Non-pigmented ciliary epithelial cell (primary cell): ENCODE measurements at places on chromosomes 5 and 9.

DNA sequence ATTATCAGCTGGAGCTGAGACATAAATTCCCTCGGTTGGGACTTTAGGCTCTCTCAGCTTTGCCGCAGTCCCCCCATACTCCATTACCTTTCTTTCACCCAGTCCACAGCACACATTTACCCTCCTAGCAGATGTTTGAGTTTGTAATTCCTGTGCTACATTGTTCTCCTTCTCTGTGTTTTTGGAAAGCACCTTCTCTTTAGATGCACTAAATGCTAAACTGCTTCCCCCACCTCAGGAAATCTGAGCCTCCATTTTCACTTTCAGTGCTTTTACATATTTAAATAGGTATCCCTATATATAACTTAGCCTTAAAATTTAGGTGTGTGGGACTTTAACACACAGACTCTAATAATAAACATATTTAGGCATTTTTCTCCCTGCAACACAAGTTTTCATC lies 356.9 kb downstream of the NFIB start:
- DNase-seq, result no peak

- no peak for DNase-seq
Observed at GRCh38 chr9:135605238-135605781, 34.0 kb downstream of the GLT6D1 start.

- DNase-seq, result no peak
Observed at GRCh38 chr5:148060309-148060708, 3.5 kb upstream of the SPINK5 start.

DNA sequence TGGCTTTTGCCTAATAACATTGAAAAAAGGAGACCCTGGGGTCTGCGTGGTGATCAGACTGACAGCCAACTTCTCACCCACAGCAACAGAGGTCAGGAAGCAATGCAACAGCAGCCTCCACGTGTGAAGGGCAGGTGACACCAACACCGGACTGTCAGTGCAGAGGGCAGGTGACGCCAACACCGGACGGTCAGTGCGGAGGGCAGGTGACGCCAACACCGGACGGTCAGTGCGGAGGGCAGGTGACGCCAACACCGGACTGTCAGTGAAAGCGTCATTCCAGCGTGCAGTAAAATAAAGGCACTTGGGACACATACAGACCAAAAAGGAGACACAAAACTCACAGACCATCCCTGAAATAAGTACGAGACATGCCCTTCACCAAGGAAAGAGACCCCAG lies 37.2 kb upstream of the CEP72 start:
- no peak for DNase-seq

DNA sequence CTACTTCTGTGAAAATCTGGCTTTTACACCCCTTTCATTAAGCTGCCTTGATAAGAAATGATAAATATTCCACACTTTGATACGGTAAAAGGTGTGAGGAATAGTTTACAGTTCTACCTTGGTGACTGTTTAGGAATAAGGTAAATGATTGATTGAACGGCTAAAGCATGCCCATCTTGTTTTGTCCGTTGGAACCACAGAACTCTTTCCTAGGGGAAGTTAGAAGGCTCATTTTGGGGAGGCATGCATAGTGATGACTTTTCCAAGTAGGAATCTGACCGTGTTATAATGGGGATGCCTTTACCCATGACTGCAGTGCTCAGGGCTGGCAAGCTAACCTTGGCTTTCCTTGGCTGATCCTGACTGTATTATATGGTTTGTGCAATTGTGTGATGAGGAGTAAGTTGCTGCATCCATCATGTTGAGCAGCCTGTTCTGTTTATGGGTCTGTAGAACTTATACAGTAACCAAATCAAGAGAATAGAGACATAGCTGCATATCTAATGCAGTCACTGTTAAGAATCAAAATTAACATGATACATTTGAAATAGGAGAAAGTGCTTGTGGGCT lies 24.5 kb downstream of the PCSK5 start:
- no peak for DNase-seq

GRCh38 chr9:109914280-109915027 lies 134.5 kb downstream of the PALM2AKAP2 start:
- peak; percentile 64 for DNase-seq

DNA sequence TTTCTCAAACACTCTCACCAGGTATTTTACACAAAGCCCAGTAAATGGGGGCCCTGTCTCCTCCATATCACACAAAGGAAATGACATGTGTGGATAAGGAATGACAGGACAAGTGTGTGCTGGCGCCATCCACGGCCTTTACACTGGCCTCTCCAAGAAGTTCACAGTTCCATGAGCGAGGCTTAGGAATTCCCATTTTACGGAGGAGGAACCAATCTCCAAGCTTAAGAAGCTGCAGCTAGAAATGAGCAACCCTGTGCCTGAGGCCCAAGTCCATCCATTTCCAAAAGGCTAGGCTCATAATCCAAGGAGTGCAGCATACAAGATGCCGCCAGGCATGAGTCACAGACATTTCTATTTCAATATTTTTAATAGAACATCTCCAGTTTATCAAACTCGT lies 203.4 kb downstream of the AUH start:
- no peak for DNase-seq

DNA sequence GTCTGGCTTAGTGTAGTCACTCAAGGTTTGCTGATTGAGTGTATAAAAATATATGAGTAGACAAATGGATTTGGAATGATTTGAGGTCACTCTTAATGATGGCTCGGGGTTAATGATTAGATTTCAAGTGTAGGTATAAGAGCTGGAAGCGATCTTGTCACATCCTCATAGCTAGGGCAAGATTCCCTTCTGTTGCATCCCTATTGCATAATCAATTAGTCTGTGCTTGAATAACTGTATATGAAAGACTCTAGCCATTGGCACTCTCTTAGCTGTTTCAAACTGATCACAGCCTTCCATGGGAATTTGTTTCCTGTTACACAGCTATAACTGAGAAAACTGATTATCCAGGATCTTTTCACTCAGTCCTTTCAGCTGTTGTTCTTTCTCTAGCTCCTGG lies 811.6 kb downstream of the TLE4 start:
- no peak for DNase-seq

DNA sequence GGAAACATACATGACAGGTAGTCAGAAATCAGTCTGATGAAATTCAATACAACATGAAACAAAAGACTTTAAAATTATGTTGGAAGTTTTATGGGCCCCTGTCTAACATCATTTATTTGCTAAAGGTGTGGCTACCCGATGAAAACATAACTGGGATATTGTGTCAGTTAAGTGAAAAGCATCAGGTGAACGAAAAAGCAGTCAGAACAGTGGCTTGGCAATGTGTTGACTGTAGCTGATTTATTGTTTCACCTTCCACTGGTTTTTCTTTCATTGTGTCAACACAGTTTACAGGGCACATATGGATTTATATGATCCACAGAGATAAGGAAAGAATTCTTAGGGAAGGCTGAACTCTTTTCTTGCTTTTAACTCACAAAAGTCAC lies 429.6 kb upstream of the ZNF608 start:
- no peak for DNase-seq

- DNase-seq, result no peak
Observed at GRCh38 chr5:56791396-56791795, 24.0 kb upstream of the MAP3K1 start.

DNA sequence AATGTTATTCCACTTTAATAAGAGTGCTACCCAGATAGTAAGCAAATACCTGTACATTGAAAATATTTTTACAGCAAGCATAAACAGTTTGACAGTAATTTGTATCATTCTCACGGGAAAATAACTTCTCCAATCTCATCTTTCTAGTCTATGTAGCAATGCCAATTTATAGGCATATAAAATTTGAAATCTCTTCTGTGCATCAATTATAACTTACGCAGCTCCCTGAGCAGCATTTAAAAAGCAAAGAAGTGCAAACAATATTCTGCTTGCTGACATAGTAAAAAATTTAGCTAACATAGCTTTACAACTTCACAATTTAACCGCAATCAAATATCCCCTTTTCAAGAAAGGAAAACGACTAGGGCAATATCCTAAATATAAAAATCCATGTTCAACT lies 257.3 kb downstream of the FBXL17 start:
- no peak for DNase-seq

DNA sequence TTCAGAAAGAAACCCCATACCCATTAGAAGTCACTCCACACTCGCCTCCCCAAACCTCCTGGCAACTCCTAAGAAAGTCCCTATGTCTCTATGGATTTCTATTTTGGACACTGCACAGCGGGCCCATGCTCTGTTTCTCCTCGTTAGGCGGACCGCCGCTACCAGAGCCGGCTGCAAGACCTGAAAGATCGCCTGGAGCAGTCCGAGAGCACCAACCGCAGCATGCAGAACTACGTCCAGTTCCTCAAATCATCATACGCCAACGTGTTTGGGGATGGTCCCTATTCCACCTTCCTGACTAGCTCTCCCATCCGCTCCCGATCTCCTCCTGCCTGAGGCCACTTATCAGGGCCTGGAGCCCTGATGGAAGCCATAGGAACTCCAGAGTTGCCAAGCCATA lies 4.6 kb upstream of the GLE1 start:
- no peak for DNase-seq

DNA sequence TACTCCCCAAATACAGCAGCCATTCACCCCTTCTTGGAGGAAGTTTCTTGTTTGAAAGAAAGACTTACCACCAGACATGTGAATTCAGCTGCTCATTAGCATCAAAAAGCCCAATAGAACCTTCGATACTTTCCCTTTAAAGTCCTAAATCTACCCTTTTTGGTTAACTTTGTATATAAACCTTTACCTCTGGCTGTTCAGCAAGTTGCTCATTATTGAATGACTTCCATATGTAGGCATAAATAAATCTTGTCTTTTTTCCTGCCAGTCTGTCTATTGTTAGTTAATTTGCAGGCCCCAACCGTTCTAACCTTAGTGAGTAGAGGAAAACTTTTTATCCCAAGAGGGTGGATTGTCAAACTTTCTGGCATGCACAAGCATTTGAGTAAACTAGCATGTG lies 27.9 kb upstream of the FBXL17 start:
- no peak for DNase-seq

- no peak for DNase-seq
Observed at GRCh38 chr9:69034071-69034470, 1.5 kb upstream of the FXN start.

- DNase-seq, result no peak
Observed at GRCh38 chr9:125984461-125984860, 237.3 kb downstream of the PBX3 start.

- DNase-seq, result no peak
Observed at GRCh38 chr9:8136477-8136876, 336.9 kb upstream of the DMAC1 start.

DNA sequence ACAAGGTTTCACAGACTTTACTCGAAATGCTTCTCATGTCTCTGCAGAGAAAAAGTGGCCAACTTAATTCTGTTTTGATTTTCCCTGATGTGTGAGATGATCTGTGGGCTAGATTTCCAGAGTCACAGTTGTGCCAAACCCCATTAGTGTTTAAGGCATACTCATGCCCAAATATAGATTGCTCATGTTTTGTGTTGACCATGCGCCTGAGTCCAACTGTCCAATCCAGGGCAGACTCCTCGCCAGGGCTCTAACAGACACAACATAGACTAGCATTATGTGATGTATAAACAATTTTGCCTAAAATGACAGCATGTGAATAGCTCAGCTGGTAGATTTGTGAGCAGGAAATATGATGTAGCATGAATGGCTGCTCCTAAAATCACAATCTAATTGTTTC lies 128.1 kb downstream of the PRDM6 start:
- no peak for DNase-seq

DNA sequence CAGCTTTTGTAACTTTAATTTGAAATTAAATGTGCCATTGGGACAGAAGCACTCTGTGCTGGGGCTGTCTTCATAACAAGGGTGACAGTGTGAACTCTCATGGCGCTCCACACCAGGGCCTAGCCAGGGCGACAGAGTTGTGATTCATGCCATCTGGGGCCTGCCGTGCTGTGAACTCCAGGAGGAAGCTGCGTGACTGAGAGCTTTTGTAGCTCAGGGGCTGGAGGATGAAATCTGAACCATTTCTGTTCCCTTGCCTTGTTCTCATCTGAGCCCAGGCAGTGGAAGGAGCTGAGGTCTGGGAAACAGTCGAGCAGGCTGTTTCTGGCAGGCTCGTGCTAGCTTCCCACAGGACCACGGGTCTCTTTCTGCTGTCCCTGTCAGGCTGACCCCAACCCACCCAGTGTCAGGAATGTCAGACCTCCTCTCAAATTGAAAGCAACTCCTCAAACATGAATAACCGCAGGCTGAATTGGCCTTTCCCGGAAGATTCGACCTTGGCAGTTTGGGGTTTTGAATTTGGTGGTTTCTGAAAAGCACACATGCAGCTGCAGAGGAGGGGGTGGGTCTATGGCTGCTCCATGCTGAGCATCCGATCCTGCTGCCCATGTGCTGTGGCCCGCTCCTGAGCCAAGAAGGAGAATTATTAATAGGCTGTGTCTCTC lies 69.2 kb upstream of the RPS23 start:
- DNase-seq, result no peak

DNA sequence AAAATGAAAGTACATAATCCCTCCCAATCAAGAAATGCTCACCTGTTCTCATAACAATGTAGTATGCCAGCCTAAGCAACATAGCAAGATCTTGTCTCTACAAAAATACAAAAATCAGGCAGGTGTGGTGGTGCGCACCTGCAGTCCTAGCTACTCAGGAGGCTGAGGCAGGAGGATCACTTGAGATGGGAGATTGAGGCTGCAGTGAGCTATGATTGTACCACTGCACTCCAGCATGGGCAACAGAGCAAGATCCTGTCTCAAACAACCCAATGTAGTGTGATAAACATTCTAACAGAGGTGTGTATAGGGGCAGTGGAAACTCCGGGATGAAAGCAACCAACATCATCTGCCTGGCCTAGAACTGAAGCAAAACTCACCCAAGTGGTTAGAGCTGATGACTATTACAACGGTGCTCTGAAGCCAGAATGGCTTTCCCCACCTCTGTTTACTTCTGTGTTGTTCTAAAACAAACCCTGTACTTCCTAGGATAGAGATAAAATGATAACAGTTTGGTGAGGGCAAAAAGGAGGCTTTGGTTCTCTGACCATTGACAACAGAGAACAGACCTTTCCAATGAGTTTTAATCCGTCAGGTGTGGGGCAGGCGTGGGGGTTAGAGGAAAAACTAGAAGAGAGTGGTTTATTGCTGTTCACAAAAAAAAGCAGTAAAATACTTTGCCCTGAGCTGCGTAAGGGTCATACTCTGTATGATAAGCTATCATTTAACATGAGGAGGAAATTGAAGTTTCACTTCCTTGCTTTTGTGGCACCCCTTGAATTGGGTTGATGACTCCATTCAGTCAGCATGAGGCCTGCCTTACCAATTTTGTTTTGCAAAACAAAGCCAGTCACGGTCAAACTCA lies 18.9 kb downstream of the WNT8A start:
- DNase-seq, result no peak

DNA sequence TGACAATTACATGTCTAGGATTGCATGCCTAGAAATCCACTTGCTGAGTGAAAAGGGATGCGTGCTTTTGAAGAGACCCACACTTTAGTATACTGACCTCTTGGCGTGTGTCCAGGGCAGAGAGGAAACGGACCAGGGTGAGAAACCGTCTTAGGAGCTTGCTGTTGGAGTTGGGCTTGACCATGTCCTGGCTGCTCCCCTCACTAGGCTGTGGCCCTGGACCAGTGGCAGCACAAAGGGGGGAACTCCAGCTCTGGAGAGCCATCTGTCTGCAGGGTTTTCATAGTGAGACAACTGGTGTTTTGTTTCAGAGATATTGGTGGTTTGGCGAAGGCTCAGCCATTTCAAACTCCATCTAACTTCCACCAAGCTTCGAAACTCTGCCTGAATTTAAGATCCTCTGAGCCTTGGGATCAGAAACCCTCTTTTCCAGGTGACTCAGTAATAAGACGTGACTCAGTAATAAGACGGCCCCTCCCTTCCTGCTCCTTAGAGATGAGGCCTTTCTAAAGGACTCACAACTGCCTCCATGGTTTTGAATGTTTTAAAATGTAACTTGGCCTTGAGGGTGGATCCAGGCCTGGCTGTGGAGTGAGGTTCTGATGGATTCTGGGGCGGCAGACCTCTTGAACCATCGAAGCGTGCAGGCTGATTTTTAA lies 165.8 kb downstream of the MELK start:
- DNase-seq, result no peak
